ENCODE measurements at places on chromosomes 12 and 14.

GRCh38 chr14:24262821-24263733, at the start of gene TGM1:
TSS of gene TGM1 (minus strand) at chr14:24263177. CDS start at chr14:24262352, 825 bp downstream.
- DNase-seq, result no peak

GRCh38 chr14:77004711-77005460, 23.6 kb downstream of the IRF2BPL start:
- DNase-seq, result no peak

GRCh38 chr12:88298761-88299242, 156.7 kb downstream of the TMTC3 start:
- DNase-seq, result no peak

GRCh38 chr14:56271970-56272369, 153.8 kb downstream of the PELI2 start:
- DNase-seq, result no peak

- DNase-seq, result no peak
Measured at GRCh38 chr14:56491299-56492285, 88.0 kb upstream of the TMEM260 start.

DNA sequence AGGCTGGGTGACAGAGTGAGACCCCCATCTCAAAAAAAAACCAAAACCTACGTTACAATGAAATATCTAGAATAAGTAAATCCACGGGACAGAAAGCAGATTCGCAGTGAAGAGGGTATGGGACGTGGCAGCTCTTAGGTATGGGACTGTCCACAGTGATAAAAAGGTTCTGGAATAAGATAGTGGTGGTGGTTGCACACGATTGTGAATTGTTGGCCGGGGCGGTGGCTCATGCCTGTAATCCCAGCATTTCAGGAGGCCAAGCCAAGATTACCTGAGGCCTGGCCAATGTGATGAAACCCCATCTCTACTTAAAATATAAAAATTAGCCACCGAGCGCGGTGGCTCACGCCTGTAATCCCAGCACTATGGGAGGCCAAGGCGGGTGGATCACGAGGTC, 76.3 kb downstream of the KDM2B start:
- no peak for DNase-seq

DNA sequence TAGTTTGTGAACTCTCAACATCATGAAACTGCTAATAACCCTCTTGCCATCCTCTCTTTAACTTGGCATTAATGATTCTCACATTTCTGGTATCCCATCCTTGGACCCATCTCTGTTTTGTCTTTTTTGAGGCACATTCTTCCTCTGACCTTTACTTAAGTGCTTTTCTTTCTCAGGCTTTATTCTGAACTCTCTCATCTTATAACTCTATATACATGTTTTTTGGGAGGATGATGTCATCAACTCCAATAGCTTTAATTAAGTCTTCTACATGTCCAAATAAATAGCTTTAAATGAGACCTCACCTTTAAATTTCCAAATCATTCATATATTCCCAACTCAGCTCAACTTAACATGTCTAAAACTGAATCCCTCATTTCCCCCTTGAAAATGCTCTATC, 88.4 kb downstream of the PPFIA2 start:
- no peak for DNase-seq

DNA sequence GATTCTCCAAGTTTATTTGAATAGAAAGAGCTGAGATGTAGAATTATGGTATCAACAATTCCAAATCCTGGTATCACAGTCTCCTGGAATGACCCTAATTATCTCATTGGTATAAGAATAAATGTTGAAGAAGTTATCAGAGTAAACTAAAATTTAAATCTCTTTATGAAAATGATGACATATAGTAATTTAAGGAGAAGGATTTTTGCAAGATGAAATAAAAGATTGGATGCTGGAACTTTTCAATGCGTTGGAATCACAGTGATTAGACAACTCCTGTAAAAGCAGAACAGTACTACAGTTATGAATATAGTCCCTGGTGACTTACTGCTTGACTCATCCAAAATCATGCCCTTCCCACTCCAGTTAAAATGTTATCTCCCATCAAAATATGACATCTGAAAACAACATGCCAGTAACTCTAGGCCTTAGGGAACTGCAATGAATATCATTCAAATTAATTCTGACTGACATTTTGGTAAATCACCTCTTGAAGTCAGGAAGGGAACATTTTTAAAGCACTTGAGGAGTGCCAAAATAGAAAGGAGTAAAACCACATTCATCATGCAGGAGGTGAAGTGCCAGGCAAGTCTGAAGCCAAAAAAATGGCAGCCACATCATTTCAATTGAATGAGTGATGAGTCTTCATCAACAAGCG, 197.8 kb upstream of the PRKD1 start:
- DNase-seq, result no peak

GRCh38 chr14:62462988-62463387, 582.3 kb downstream of the KCNH5 start:
- no peak for DNase-seq

GRCh38 chr14:103908580-103908979, 19.7 kb upstream of the TDRD9 start:
- DNase-seq, result no peak

DNA sequence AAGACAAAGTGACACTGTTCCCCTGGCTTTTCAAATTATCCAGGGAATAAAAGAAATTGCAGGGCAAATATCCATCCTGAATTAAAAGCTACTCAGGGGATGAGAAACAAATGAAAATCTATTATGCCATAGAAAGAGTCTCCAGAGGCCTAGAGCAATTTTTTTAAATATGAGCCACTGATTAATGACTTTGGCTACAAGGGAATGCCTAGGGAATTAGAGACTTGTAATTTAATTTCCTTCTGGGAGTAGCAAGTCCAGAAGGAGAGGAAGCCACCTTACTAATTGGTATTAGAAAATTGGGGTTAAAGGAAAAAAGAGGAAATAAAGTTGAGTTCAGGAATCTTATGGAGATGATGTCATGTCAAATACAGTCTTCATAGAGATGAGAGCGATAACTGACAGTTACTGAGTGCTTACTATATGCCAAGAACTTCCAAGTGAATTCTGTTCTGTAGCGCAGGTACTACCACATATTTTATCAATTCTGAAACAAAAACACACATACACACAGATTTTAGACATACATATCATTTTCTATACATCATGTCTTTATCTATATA, 304.4 kb downstream of the DUSP6 start:
- no peak for DNase-seq

- no peak for DNase-seq
Measured at GRCh38 chr14:68386446-68386845, 406.4 kb downstream of the ZFP36L1 start.
